CD4-positive, alpha-beta T cell treated with Interleukin-6 at 100 ng/mL for 8 hours (primary cell): ENCODE measurements at places on chromosomes 3 and 15.

DNA sequence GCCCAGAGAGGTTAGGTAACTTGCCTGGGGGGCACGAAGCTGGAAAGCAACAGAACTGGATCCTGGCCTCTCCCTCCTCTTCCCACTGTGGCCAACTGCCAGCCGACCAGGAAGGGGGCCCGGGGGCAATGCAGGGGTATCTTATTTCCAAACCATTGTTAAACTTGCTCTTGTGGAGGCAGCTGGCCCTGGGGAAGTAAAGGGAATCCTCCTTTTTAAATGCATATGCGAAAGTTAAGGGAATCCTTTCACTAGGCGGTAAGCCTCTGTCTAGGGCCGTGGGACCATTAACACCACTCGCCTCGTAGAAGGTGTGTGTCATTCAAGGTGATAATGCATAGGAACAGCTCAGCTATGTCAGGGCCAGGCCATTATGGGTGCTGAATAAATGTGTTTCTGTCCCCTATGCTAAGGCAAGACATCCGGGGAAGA lies 68.6 kb downstream of the ST6GAL1 start:
- DNase-seq = no peak

- DNase-seq = peak; percentile 76
These were observed 34.9 kb upstream of the NRROS start for GRCh38 chr3:196604548-196604947.

DNA sequence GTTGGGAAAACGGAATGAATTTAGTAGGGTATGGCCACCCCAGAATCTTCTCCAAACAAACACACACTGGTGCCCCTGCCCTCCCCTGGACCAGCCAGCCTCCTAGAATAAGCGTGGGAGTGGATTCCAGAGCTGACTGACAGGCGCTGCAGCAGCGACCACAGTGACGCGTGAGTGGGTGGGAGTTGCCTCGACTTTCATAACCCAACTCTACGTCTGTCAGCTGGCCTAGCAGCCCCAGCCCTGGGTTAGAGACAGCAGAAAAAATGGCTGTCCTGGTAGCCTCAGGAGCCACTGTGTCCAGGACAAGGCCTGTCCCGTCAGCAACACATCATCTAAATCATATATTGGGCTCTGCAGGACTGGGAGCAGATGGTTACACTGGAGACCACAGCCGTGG lies 10.0 kb downstream of the PLA2G4B start:
- DNase-seq = no peak

GRCh38 chr3:39133822-39134221 lies 19.6 kb downstream of the CSRNP1 start:
- DNase-seq = no peak

- no peak for DNase-seq
These were observed 480.6 kb downstream of the RBMS3 start for GRCh38 chr3:29761517-29761916.

GRCh38 chr15:61084944-61085367 lies 144.1 kb downstream of the RORA start:
- no peak for DNase-seq

- DNase-seq = no peak
These were observed 134.4 kb downstream of the MDFIC2 start for GRCh38 chr3:70177881-70178645.

- DNase-seq = no peak
These were observed 54.1 kb downstream of the PLXNA1 start for GRCh38 chr3:127037021-127037400.

DNA sequence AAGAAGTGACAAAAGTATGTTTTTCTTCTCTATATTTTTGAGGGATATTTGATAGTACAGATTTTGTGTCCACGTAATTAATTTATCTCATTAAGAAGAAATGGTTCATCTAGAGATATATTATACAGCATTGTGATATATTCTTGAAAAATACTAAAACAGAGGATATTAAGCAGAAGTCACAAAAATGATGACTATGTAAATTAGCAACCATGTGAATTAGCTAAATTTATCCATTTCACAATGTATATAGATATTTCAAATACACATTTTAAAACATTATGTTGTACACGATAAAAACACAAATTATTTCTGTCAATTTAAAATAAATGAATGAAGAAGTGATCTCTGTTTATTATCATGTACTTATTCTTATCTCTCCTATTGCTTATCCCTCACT lies 989.5 kb downstream of the TUSC7 start:
- DNase-seq = no peak

- DNase-seq = no peak
These were observed 13.2 kb upstream of the STAB1 start for GRCh38 chr3:52481819-52482521.

- DNase-seq = no peak
These were observed 690.5 kb upstream of the ALCAM start for GRCh38 chr3:104676241-104676640.

DNA sequence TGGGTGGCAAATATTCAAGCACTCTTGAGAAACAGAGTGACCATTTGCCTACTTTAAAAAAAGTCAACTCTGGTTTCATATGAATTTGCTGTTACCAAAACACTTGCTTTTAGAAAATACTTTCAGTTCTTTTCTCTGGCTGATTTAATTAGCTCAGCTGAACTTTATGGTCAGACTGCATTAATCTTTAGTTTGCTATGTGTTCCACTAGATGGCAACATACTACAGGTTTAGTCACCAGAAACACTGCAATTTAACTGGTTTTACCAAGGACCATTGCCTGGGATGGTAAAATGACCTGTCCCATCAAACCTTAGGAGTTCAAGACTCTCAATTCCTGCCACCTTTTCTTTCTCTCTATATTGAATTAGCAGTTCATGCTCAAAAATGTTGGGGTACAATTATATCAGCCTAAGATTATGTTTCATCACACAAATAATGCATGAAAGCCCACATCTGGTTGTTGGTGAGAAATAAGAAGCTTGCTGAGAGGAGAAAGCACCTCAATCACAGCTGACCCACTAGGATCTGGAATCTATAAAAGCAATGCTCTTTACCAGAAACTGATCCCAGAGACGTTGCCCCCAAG lies 14.2 kb downstream of the EIF4E3 start:
- DNase-seq = peak; percentile 58

DNA sequence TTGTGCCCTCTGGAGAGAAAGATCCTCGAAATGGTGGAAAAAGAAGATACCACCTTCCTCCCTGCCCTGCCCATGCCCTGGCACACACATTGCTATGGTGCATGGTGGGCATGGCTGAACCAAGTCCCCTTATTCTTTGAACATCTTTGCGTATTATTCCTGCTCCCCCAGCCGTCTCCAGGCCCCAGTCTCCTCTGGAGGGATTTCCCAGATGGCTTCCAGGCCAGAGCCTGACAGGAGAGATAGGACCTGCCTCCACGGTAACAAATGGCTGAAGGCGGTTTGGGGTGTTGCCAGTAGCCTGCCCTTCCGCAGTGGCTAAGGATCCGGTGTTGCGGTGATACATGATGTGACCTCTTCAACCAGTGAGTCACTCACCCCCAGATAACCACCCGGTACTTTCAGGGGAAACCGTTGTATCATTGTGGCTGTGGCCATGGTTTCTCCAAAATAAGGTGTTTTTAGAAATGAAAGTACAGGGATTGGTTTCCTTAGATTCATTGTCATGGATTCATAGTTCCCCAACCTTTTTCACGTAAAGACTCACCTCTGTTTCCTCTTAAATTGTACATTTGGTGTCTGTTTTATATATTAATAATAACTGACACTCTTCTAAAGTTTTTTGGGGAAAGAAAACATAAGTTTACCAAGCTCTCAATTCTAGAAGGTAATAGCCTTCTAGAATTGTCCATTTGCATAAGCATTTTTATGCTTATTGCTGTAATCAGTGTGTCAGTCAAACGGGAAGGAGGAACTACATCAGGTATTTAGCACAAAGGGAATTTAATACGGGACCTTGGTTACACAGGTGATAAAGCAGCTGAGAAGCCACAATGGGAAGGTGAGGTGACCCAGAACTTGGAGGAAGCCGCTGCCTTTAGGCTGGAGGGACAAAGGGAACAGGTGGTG lies 25.9 kb downstream of the SMAD3 start:
- DNase-seq = peak; percentile 73

DNA sequence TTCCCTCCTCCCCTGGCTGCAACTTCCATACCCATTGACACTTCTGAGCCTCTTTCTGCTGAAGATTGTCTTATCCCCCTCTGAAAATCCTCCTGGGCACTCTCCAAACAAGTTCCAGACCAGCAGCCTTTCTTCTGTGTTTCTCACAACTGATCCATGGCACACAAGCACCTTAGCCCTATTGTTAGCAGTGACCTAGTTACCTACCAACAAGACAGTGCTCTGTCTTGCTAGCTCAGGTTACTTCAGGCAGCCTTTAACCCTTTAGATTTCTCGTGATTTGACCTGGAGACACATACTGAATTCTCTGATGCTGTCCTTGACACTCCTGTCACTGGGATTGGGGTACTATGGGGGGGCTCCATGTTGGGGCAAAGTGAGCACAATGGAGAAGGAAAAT lies 82.1 kb downstream of the GTF2E1 start:
- no peak for DNase-seq

GRCh38 chr15:86834115-86834863 lies 754.6 kb downstream of the AGBL1 start:
- no peak for DNase-seq

DNA sequence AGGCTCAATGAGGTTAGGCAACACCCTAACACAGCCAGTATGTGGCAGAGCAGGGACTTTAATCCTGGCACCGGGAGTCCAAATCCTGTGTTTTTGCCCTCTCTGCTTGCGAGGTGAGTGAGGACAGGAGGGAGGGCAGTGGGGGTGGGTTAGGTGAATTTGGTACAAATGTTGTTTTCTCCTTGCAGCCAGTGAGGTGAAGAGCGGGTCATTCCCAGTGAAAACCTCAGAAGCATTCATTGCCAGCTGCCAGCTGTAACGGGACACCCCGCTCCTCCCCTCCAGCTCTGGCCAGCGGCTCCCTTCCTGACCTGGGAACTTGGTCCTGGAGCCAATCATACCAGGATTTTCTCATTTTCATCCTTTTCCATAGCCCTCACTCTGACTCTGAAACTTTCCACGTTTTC lies 45.7 kb upstream of the RAB6B start:
- DNase-seq = no peak

- DNase-seq = no peak
These were observed 55.9 kb downstream of the IFT80 start for GRCh38 chr3:160343132-160343531.

- peak; percentile 41 for DNase-seq
These were observed 4.2 kb upstream of the CCR2 start for GRCh38 chr3:46349484-46350261.

- no peak for DNase-seq
These were observed 66.2 kb upstream of the THSD4 start for GRCh38 chr15:71048913-71049675.

DNA sequence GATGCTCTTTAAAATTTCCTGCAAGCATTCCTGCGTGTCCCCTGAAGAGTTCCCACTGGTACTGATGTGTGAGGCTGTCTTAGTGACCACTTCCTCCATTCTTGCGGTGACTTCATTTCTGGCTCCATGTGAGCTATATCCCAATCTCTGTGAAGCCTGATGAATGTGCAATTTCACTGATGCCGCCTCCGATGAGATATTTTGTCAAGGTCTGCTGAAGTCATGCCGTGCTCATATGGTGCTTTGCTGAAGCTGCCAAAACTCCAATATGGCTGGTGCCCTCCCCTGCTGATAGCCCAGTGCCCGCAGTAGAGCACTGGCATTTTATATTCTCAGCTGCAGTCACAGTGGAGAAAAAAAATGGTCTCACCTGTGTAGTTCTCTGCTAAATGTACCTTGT lies 271.5 kb downstream of the EFHB start:
- DNase-seq = no peak

DNA sequence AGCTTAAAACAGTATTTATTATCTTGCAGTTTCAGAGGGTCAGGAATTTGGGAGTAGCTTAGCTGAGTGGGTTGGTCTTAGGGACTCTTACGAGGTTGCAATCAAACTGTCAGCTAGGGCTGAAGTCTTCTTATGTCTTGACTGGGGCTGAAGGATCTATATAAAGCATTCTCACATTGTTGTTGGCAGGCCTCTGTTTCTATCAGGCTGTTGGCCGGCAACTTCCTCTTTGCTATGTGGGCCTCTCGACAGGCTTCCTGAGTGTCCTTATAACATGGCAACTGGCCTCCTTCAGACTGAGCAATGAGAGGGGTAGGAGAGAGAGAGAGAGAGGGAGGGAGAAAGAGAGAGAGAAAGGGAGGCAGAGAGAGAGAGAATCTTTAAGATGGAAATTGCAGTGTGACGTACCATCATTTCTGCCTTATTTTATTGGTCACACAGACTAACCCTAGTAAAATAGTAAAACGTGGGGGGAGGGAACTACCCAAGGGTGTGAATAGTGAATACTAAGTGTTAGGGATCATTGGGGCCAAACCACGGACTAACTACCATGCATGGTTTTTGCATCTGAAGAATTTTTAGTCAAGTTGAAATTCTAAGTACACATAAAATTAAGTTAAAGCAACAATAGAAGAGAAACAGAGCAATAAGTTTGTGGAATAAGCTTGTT lies 16.1 kb downstream of the FGF7 start:
- no peak for DNase-seq

- no peak for DNase-seq
These were observed 59.0 kb downstream of the MAGI1 start for GRCh38 chr3:65979731-65980130.

DNA sequence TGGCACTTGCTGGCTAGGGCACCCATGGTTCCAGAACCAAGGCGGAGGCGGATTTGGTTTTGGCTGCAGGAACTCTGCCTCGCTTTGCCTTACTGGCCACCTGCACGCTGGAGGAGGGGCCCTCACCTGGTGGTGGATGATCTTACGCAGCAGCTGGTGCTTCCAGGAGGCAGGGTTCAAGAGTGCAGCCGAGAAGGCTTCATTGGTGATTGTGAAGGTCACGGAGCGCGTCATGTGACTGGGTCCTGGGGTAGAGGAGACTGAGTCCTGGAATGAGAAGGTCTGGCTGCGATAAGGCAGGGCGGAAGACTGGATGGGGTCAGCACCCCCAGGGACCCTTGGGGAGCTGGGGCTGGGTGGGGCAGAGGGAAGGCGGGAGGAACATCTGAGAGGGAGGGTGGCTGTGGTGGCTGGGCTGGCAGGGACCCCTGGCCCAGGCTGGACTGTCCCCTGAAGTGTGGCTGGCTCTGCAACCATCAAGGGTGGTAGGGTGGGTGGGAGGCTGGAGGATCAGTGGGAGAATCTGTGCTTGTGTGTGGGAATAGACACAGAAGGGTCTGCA lies 25.8 kb upstream of the GOLGA6C start:
- no peak for DNase-seq

DNA sequence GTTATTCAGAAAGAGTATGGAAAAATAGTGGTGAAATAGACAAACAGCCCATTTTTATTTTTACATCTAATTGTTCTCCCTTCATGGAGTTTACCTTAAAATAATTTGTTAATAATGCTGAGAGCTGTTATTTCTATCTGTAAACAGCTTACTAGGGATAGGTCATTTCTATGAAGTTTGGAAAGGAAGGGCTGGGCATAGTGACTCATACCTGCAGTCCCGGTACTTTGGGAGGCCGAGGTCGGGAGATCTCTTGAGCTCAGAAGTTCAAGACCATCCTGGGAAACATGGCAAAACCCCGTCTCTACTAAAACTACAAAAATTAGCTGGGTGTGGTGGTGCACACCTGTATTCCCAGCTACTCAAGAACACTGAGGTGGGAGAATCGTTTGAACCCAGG lies 624.3 kb upstream of the LMCD1 start:
- DNase-seq = no peak
